Liver (tissue), 10 donors: ENCODE measurements at places on chromosomes 4 and X.

GRCh38 chr4:87982036-87982435 lies 6.5 kb downstream of the SPP1 start:
- H3K4me3 ChIP-seq = no peak overlapping the region
- no peaks in the 10 kb centered on the region for H3K27me3 ChIP-seq
- H3K36me3 ChIP-seq = no peaks in the 10 kb centered on the region
- no peak for DNase-seq

DNA sequence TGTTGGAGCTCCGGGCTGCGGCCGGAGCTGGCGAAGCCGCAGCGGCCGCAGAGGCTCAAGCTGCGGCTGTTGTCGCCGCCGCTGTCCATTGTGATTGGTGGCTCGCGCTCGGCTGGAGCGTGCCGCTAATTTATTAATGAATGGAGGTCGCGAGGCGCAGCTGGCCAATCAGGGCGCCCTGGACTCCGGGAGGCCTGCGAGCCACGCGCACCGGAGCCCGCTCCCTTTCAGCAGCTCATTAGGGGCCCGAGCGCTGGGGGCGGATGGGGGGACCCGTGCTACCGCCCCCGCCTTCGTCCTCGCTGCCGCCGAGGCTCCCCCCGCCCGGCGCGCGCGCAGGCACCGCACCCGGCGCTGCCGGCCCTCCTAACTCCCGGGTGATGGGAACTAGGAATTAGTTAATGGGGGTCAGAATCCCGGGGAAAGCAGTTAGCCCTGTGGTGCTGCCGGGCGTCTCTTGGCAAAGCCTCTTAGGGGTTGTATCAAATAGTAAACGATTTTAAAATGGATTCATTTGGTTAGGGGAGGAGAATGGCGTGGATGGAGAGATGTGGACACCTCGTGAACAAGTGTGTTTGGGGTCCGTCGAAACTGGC lies 589 bp upstream of the NEUROG2 start:
- DNase-seq = no peak
- H3K27ac ChIP-seq = no peak overlapping the region
- no peaks in the 10 kb centered on the region for H3K36me3 ChIP-seq

- H3K36me3 ChIP-seq = no peaks in the 10 kb centered on the region
- H3K27ac ChIP-seq = no peak overlapping the region
- no peaks in the 10 kb centered on the region for H3K27me3 ChIP-seq
- no peaks in the 10 kb centered on the region for H3K4me1 ChIP-seq
- no peak overlapping the region for H3K4me3 ChIP-seq
- no peak for DNase-seq
These were observed 17.6 kb downstream of the APBB2 start for GRCh38 chr4:41196633-41197332.

DNA sequence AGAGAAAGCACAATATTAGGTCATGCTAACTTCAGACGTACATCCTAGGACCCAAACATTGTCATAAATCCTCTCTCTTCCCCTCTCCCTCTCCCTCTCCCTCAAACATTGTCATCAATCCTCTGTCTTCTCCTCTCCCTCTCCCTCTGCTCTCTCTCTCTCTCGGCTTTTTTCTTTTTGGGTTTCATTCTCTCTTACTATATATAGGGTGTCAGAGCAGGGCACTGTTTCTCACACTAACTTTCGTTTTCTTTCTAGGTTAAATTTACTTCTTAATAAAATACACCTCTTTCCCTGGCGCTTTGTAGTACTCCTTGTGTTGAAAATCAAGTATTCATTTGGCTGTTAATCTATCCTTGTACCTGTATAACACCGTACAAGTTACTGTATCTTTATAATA lies 37.0 kb upstream of the HERC5 start:
- H3K4me1 ChIP-seq = no peaks in the 10 kb centered on the region
- no peak overlapping the region for H3K27ac ChIP-seq
- no peaks in the 10 kb centered on the region for H3K27me3 ChIP-seq
- DNase-seq = no peak
- H3K36me3 ChIP-seq = no peaks in the 10 kb centered on the region

DNA sequence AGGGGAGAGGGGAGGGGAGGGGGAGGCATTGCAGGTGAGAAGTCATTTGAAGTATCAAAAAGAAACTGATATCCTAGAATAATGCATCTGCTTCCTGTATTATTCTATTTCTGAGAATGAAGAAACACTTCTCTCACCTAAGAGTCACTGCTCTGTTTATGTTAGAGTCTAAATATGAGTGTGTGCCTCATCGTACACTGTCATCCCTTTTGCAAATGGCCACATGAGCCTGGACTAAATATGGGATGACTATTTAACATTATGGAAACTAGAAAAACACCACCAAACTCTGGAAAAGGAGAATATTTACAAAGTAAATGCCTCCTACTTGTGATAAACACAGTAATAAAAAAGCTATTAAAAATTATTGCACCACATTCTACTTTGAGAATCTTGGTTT lies 146.4 kb upstream of the NOCT start:
- H3K4me1 ChIP-seq = no peaks in the 10 kb centered on the region
- H3K27me3 ChIP-seq = no peaks in the 10 kb centered on the region
- no peaks in the 10 kb centered on the region for H3K36me3 ChIP-seq
- no peak for DNase-seq
- H3K4me3 ChIP-seq = no peak overlapping the region
- H3K27ac ChIP-seq = no peak overlapping the region

GRCh38 chr4:151801547-151802516 lies 41.0 kb upstream of the GATB start:
- no peaks in the 10 kb centered on the region for H3K27me3 ChIP-seq
- peak; percentile 48 for DNase-seq
- H3K36me3 ChIP-seq = no peaks in the 10 kb centered on the region
- H3K27ac ChIP-seq = no peak overlapping the region
- H3K4me1 ChIP-seq = no peaks in the 10 kb centered on the region

DNA sequence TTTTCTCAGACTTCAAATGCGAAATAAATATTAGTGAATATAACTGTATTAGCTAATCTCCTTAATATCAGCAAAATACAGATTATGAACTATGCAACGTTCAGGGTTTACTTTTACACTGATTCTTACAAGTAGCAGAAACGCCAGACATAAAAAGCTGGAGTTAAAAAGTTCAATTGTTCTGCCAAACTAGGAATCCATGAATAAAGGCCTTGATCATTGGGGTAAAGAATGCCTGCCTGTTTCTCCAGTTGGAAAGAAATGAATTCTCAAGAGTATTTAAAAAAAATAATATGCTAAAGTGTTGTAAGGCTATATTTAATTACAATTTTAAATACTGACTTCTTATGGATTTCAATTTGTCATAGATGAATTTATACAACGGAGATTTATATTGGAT lies 612.2 kb downstream of the DMD start:
- H3K27me3 ChIP-seq = no peaks in the 10 kb centered on the region
- no peak for DNase-seq
- H3K36me3 ChIP-seq = no peaks in the 10 kb centered on the region
- no peak overlapping the region for H3K27ac ChIP-seq
- no peaks in the 10 kb centered on the region for H3K4me1 ChIP-seq

GRCh38 chr4:76028350-76028765 lies 5.1 kb upstream of the CXCL10 start:
- peaks cover 10% of the 10 kb centered on the region for H3K4me1 ChIP-seq
- DNase-seq = no peak
- H3K4me3 ChIP-seq = peak overlapping the region; percentile 38
- no peak overlapping the region for H3K27ac ChIP-seq

DNA sequence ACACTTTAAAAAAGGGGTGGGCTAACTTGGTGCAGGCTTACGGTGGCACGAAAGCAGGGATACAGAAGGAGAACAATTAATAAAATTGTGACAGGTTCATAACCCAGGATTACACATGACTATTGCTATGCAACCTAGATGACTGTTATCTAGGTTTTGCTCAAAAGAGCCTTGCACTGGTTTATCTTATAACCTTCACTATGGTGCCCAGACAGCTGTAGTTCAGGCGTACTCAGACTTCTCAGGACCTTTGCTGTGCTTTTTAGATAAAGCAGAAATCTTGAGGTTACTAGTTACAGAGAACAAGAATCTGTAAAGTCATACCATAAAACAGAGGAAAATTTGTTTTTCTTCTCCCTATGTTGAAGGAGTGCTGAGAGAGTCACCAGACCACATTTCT lies 44.4 kb downstream of the UGT2A3 start:
- no peak overlapping the region for H3K4me3 ChIP-seq
- peaks cover 3% of the 10 kb centered on the region for H3K4me1 ChIP-seq
- H3K27ac ChIP-seq = peak overlapping the region; percentile 93
- no peaks in the 10 kb centered on the region for H3K36me3 ChIP-seq
- DNase-seq = no peak

GRCh38 chrX:24619647-24620046 lies 27.5 kb downstream of the PCYT1B start:
- H3K27ac ChIP-seq = no peak overlapping the region
- no peak overlapping the region for H3K4me3 ChIP-seq
- no peaks in the 10 kb centered on the region for H3K36me3 ChIP-seq

- DNase-seq = no peak
- H3K27ac ChIP-seq = peak overlapping the region; percentile 91
- H3K36me3 ChIP-seq = no peaks in the 10 kb centered on the region
- peak overlapping the region; percentile 74 for H3K4me3 ChIP-seq
These were observed 394 bp downstream of the MED14 start for GRCh38 chrX:40734971-40735324.

DNA sequence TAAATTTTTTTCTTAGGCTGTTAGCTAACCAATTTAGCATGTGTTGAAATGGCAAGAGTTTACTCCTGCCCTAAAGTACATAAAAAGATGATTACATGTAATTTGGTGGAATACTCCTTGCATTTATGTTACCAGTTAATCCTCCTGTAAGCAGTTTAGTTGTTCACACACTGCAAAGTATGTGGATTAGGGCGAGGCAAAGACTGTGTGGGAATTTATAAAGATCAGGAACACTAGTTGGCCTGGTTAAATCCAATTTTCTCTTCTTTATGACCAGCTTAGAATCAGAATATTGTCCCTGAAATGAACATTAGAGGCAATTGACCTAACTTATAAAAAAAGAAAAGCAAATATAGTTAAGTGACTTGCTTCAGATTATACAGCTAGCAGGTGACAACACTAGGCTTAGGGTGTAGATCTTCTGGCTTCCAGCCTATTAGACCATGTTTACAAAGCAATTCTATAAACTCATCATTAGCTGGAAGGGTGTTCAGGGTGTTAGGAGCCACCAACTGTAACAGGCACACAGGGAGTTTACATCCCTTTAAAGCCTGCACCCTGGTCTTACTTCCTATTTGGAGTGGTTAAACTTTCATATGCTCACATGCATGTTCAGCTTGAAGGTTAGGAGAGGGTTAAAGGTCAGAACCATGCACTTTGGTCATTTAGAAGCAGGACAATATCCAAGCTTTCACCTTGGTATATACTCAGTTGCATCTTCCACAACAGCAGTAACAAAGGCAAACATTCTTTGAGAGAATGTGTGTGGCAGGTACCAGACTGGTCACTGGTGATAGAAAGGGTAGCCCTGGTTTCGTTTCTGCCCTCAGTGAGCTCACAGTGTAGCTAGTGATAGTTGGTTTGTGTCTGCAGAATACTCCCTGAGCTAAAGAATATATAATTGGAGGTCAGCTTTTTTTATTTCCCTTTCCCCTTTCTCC lies 72.6 kb downstream of the GC start:
- H3K36me3 ChIP-seq = no peaks in the 10 kb centered on the region
- no peak overlapping the region for H3K27ac ChIP-seq
- DNase-seq = no peak
- H3K4me3 ChIP-seq = no peak overlapping the region

- peaks cover 3% of the 10 kb centered on the region for H3K36me3 ChIP-seq
- no peak overlapping the region for H3K4me3 ChIP-seq
These were observed 10.1 kb downstream of the SEC24D start for GRCh38 chr4:118825799-118826198.

DNA sequence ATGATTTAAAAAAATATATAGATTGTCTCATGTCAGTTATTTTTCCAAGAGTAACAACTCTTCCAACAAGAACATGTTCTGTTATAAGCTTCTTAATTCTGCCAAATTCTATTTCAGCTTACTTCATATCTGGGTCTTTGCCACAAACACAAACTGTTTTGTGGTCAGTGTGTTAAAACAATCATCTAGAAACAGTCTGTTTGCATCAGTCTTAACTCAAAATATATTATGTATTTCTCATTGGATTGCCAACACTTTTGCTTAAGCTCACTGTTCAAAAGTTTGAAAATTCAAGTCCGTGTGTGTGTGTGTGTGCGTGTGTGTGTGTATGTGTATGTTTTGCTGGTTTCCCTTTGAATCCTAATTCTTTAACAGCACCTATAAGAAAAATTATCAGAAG lies 752.3 kb upstream of the NDST4 start:
- H3K4me3 ChIP-seq = no peak overlapping the region
- H3K27me3 ChIP-seq = no peaks in the 10 kb centered on the region
- H3K36me3 ChIP-seq = no peaks in the 10 kb centered on the region
- H3K27ac ChIP-seq = no peak overlapping the region

- H3K27me3 ChIP-seq = no peaks in the 10 kb centered on the region
- H3K27ac ChIP-seq = no peak overlapping the region
- no peaks in the 10 kb centered on the region for H3K4me1 ChIP-seq
These were observed 244.2 kb downstream of the PPP1R2C start for GRCh38 chrX:42533761-42534160.

DNA sequence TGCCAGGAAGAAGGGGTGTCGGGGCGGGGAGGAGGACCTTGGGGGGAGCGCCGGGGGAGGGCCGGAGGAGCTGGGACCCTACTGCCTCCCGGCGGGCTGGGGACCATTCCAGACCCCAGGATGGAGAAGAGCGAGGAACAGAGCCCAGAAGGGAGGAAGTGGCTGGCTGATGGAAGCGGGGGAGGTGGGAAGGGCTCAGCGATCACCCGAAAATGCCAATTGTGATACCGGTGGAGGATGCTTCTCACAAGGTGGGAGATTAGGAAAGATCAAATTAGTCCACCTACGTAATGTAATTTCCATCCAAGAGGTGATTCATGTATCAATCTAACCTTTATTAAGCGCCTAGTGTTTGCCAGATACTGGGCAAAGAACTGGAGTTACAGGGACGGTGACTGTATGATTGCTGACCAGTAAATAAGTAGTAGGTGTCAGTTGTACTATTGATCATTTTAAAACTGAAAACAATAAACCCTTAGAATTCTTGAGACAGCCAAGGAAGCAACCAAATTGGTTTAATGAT lies 452 bp upstream of the RAI2 start:
- H3K27me3 ChIP-seq = no peaks in the 10 kb centered on the region
- no peak overlapping the region for H3K27ac ChIP-seq
- DNase-seq = no peak
- H3K4me1 ChIP-seq = peaks cover 5% of the 10 kb centered on the region

- no peaks in the 10 kb centered on the region for H3K4me1 ChIP-seq
- no peak overlapping the region for H3K4me3 ChIP-seq
- H3K36me3 ChIP-seq = no peaks in the 10 kb centered on the region
- DNase-seq = no peak
These were observed 55.4 kb upstream of the GPR78 start for GRCh38 chr4:8524595-8525382.
